ENCODE measurements at places on chromosomes 2 and 18. TPM values are rescaled to one million over a fixed set of nuclear protein-coding genes. Genes with fewer than 3 reads are reported as not detected.

CDH7 gene
- not detected for total RNA-seq

FABP1 gene
- total RNA-seq, result 0.50 TPM

SLC16A14 gene
- total RNA-seq, result 29.8 TPM

DNA sequence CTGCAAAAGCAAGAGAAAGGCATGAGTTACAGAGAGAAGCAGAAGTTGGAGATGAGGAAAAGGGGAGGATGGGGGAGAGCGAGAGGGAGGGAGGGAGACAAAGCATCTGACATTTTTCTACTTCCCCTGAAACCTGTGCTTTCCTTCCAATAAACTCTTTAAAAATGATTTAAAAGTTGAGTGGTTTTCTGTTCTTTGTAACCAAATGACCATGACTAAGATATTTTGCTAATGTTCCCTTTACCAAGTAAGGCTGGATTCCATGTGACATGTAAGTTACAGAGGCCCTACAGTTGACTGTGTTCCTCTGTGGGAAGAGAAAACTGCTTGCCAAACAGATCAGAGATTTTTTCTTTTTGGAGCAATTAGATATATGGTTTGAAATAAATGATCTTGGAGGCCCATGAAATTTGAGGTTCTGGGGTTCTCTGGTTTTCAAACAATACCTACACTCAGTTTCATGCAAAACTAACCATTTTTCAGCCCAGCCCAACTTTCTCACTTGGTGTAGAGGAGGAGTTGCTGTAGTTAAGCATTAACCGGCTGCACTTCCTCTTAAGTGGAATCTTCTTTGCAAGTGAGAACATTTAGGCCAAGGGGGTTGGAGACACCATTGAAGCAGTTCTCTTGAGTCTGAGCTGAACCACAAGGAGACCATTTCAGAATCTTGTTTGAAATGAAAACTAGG, 34.5 kb downstream of the INSIG2 start:
- no peak for DNase-seq

- DNase-seq, result no peak
Measured at GRCh38 chr2:215796140-215796855, 217.1 kb downstream of the MREG start.

DNA sequence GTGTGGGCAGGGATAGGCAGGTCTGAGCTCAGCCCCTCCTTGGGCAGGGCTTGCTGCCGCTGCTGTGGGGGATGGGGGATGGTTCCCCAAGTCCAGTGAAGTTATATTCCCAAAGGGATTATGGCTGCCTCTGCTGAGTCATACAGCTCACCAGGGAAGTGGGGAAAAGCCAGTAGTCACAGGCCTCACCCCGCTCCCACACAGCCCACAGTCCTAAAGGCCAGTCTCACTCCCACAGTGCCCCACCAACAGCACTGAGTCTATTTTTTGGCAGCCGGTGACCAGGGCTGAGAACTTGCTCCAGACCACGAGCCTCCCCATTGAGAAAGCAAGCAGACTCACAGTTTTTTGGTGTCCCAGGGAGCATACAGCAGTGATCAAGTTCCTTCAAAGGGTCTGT, 173.3 kb downstream of the OSR1 start:
- no peak for DNase-seq

GRCh38 chr18:72652990-72653593, 109.0 kb upstream of the CBLN2 start:
- DNase-seq, result peak; percentile 55

GRCh38 chr18:74257083-74257482, 34.7 kb downstream of the CYB5A start:
- no peak for DNase-seq

DNA sequence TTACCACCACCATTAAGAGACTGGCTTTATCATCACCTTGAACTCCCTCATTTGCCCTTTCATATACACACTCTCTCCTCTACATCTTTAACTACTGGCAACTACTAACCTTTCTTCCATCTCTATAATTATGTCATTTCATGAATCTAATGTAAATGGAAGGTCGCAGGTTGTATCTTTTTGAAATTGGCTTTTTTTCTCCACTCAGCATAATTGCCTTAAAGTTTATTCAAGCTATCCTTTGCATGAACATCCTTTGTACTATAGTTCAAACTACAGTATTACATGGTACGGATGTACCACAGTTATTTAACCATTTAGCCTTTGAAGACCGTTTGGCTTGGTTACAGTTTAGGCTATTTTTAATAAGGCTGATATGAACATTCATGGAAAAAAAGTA, 129.5 kb upstream of the ZNF804A start:
- DNase-seq, result no peak

- DNase-seq, result no peak
Measured at GRCh38 chr2:47805850-47806249, 22.9 kb downstream of the MSH6 start.

DNA sequence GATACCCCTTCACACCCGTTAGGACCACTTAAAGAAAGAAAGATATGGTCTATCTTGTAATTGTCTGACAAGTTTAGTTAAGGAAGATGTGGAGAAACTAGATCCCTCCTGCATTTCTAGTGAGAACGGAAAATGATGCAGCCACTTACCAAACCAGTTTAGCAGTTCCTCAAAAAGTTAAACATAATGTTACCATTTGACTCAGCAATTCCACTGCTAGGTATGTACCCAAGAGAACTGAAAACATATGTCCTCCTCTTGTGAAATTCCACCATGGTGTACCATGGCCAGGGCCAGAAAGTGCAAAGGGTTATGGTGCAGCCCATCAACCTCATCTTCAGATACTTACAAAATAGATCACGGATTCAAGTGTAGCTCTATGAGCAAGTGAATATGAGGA, 79.0 kb upstream of the ID2 start:
- no peak for DNase-seq

All from ovary (tissue), 10 donors.